Right atrium auricular region (tissue), 2 donors: ENCODE measurements at places on chromosomes 1 and 21. TPM values are rescaled to one million over a fixed set of nuclear protein-coding genes. Genes with fewer than 3 reads are reported as not detected.
A peak's percentile ranks its signal among the peaks of the same experiment; 100 is the strongest.

The LAD1 gene
- total RNA-seq = 1.4 TPM

The PYCR2 gene
- 50.3 TPM for total RNA-seq

The KCND3 gene
- total RNA-seq = 24.9 TPM

The GBP1 gene
- 5.7 TPM for total RNA-seq

The CFAP410 gene
- 21.4 TPM for total RNA-seq

The OBSCN gene
- total RNA-seq = 317 TPM

The OR2L8 gene
- total RNA-seq = not detected

The HMGN2 gene
- 142 TPM for total RNA-seq

The TACSTD2 gene
- 0.71 TPM for total RNA-seq

The OR10K1 gene
- total RNA-seq = not detected

The PPFIA4 gene
- 16.3 TPM for total RNA-seq

DNA sequence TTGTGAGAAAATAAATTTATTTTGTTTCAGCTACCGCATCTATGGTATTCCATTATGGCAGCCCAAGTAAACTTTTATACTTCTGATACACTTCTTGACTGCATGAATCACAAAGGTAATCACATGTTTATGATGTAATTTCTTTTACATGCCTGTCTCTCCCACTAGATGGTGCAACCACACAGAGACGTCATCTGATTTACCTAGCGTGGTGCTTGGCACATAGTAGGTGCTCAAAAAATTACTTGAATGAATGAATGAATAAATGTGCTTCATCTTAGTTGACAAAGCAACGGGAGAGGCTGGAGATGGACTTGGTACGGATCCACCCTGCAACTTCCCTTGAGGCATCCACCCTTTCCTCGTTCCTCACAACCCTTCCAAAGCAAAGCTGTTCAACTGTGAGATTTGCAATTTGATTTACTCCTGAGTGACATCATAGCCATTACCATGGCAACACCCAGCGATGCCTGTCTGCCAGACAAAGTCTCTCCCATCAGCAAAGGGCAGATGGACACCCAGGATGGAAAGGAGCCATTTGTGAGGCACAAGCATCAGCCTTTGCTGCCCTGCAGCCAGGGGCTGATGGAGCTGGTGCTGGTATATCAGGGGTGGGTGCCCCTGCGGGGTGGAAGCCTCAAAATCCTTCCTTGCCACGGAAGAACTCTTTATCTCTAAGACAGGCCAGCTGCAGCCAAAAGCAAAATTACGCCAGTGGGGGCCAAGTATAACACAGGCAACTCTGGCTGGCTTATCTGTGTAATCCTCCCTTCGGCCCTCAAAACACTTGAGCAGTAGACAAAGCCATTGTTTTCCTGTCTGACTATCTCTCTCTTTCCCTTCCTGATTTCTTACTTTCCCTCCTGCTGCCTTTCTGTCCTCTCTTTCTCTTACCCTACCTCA lies 18.9 kb upstream of the VWA5B1 start:
- no peaks in the 10 kb centered on the region for H3K27me3 ChIP-seq
- no peak overlapping the region for H3K27ac ChIP-seq
- H3K36me3 ChIP-seq = no peaks in the 10 kb centered on the region
- no peaks in the 10 kb centered on the region for H3K4me1 ChIP-seq
- no peak overlapping the region for H3K4me3 ChIP-seq

DNA sequence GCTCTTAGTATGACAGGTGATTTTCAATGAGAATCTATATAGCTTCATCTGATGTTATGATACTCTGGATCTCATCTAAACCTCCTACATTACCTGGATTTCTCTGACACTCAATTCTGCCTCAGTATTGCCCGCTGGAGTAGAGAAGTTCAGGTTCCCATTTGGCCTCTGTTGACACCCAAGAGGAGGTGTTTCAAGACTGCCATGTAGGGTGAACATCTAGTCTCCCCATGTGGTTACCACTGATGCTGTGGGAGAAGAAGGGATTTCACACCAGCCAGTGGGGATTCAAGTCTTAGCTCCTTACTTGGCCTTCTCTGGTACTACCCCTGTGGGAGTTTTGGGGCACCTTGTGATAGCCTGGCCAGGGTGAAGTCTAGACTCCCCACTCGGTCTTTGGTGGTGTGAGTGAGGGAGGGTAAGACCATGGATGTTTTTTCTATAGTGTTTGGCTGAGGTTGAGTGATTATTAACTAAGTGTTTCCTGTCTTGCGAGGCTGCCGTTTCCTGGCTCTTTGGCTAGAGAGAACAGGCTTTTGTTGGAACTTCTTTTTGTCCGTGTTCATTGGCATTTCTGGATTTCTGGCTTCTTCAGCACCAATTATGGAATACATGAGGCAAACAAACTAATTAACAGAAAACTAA lies 90.7 kb downstream of the RHOU start:
- no peaks in the 10 kb centered on the region for H3K36me3 ChIP-seq
- H3K27me3 ChIP-seq = no peaks in the 10 kb centered on the region
- DNase-seq = no peak
- no peaks in the 10 kb centered on the region for H3K4me1 ChIP-seq

DNA sequence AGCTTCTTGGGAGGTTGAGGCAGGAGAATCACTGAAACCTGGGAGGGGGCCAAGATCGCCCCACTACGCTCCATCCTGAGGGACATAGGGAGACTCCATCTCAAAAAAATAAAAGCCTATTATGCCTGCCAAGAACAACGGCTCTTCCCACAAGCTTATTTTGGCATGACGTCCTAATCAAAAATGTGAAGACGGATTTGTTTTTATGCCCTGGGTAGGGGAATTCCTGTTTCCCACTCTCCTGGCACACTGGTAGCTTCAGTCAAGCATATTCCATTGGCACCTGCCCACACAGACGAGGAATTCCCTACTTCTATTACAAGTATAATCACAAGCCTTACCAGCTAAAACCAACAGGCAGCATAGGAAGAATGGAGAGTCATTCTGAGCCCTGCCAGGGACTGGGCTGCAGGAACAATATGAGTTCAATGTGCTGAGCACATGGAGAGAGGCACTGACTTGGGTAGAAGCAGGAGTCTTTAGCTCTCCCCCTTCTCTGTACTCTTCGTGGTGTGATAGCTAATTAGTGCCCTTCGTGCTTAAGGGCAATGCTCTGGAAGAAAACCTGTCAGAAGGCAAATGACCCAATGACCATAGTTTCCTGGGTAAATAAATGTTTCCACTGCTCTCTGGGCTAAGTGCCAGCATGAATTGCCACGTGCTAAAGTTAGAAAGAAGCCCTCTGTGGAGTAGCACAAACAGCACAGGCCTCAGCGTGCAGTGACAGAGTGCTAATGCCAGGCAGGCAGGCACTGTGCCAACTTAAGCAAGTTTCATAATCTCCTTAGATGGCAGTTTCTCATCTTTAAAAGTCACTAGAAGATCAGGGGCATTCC lies 16.8 kb downstream of the TNFSF4 start:
- no peaks in the 10 kb centered on the region for H3K27me3 ChIP-seq
- H3K27ac ChIP-seq = peak overlapping the region; percentile 79
- peaks cover 26% of the 10 kb centered on the region for H3K4me1 ChIP-seq

DNA sequence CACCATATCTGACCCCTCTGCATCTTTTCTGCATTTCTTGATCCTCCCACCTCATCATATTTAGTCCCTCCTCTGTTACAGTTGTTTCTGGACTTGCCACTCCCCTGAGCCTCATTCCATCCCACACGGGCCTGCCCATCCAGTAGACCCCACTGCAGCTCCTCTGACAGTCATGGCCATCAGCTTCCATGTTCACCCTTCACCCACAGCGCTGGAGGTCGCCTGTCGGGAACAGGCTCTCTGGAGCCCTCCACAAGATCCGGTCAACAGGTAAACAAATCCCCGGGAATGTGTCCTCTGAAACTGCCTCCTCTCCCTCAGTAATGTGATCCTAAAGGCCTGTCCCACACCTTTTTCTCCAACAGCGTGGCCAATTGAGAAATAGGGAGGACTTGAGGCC lies 31.3 kb downstream of the SYF2 start:
- no peaks in the 10 kb centered on the region for H3K4me1 ChIP-seq
- no peak overlapping the region for H3K27ac ChIP-seq
- H3K36me3 ChIP-seq = no peaks in the 10 kb centered on the region
- H3K27me3 ChIP-seq = no peaks in the 10 kb centered on the region

DNA sequence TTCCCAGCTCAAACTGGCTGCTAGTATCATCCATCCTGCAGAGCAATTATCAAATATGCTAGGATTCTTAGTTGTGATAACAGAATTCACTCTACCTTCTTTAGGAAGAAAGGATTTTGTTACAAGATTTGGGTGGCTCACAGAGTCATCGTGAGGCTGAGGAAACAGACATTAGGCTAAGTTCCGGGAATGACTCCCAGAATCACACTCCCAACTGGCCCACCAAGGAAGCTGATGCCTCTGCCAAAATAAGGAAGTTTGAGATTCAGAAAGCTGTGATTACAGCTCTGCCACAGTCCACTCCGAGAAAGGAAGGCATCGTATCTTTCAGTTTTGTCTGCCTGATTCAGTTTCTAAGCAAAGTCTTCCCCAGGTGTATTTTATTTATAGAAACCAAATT lies 50.6 kb upstream of the LYPLAL1 start:
- peaks cover 12% of the 10 kb centered on the region for H3K4me1 ChIP-seq
- H3K4me3 ChIP-seq = no peak overlapping the region
- H3K27me3 ChIP-seq = no peaks in the 10 kb centered on the region
- no peaks in the 10 kb centered on the region for H3K36me3 ChIP-seq
- no peak for DNase-seq

DNA sequence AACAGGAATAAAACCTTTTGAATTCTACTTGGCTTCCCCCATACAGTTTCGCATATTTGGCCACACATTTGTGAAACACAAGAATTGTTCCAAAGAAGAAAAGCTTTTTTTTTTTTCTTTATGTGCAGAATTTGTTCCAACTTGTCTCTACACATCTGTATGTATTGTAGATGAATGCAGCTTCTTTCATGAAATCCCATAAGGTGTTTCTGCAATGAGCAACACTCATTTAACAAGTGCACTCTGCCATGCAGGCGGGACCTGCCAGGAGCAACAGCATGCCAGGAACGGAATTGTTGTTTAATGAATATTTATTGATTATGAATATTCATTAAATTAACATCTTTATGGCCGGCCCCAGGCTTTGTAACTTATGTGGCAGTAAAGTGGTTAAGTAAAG lies 1075.0 kb downstream of the TTLL7 start:
- no peak overlapping the region for H3K4me3 ChIP-seq
- no peaks in the 10 kb centered on the region for H3K36me3 ChIP-seq
- peaks cover 15% of the 10 kb centered on the region for H3K4me1 ChIP-seq

GRCh38 chr1:98351561-98351960 lies 310.0 kb upstream of the SNX7 start:
- no peak overlapping the region for H3K4me3 ChIP-seq
- H3K27me3 ChIP-seq = no peaks in the 10 kb centered on the region
- H3K4me1 ChIP-seq = no peaks in the 10 kb centered on the region
- no peak for DNase-seq

DNA sequence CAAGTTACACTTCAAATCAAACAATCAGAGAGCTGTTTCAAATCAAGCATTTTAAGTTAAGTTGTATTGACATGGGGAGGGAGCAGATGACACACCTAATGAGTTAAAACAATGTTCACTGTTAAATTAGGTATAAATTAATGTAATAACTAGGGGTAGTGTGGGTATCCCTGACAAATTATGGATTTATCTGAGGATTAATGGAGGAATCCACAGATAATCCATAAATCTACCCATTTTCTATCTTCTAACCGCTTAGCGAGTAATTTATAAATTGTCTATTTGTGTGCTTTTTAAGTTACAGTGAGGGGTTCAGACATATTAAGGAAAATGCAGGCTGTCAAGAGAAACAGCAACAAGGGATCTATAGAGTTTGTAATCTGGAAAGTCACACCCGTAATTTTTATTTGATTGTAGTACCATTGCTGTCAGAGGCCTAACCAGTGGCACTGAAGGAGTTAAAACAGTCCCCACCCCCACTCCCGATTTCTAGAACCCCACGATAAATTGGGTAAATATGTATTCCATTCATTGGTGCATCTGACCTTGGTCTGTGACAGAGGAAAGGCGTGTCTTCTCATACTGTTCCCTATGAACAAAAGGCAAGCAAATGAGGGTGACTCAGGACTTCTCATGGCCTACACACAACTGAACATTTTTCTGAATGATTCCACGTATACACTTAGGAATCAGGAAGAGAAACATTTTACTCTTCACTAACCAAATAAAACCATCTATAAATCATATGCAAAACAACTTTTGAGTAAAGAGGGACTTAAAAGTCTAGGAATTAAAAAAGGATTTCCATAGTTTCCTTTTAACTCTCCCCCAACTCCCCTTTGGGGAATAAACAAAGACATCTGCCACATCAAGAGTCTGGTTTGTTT lies 7.4 kb downstream of the IRF2BP2 start:
- peak overlapping the region; percentile 100 for H3K27ac ChIP-seq
- H3K4me1 ChIP-seq = no peaks in the 10 kb centered on the region

GRCh38 chr1:208520438-208521099 lies 276.4 kb upstream of the PLXNA2 start:
- H3K4me3 ChIP-seq = no peak overlapping the region
- DNase-seq = peak; percentile 30
- no peaks in the 10 kb centered on the region for H3K27me3 ChIP-seq
- H3K36me3 ChIP-seq = no peaks in the 10 kb centered on the region
- no peaks in the 10 kb centered on the region for H3K4me1 ChIP-seq

DNA sequence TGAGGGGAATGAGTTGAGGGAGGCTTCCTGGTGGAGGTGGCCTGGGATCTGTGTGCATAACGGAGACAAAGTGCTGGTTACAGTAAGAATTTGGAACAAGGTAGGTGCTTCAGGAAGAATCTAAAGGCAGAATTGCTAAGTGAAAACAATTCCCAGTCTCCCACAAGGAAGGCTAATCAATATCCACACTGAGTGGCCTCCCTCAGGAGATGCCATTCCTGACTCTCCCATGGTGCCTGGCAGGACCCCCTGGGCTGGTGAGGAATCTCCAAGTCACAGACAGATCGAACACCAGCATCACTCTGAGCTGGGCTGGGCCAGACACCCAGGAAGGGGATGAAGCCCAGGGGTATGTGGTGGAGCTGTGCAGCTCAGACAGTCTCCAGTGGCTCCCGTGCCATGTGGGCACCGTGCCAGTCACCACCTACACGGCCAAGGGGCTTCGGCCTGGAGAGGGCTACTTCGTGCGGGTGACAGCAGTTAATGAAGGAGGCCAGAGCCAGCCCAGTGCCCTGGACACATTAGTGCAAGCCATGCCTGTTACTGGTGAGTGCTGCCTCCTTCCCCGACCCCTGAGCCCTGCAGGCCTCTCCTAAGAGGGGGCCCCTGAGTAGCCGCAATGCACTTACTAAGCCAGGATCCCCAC lies 30.7 kb downstream of the IGFN1 start:
- H3K4me1 ChIP-seq = no peaks in the 10 kb centered on the region
- peak; percentile 49 for DNase-seq
- H3K27ac ChIP-seq = no peak overlapping the region
- no peaks in the 10 kb centered on the region for H3K36me3 ChIP-seq
- no peaks in the 10 kb centered on the region for H3K27me3 ChIP-seq
- H3K4me3 ChIP-seq = no peak overlapping the region

- no peaks in the 10 kb centered on the region for H3K27me3 ChIP-seq
- no peak overlapping the region for H3K4me3 ChIP-seq
- peaks cover 3% of the 10 kb centered on the region for H3K36me3 ChIP-seq
- H3K4me1 ChIP-seq = no peaks in the 10 kb centered on the region
Observed at GRCh38 chr21:34817821-34818661, 149.2 kb downstream of the CLIC6 start.

GRCh38 chr1:12052008-12052573 lies 11.0 kb upstream of the TNFRSF8 start:
- H3K4me1 ChIP-seq = no peaks in the 10 kb centered on the region
- no peaks in the 10 kb centered on the region for H3K27me3 ChIP-seq
- H3K4me3 ChIP-seq = no peak overlapping the region
- no peaks in the 10 kb centered on the region for H3K36me3 ChIP-seq

GRCh38 chr1:19813643-19813960 lies 1.5 kb downstream of the RNF186 start:
- H3K27me3 ChIP-seq = no peaks in the 10 kb centered on the region
- DNase-seq = no peak
- H3K27ac ChIP-seq = no peak overlapping the region
- no peaks in the 10 kb centered on the region for H3K4me1 ChIP-seq
- no peaks in the 10 kb centered on the region for H3K36me3 ChIP-seq
